Lower leg skin (tissue), 4 donors: ENCODE measurements at places on chromosomes 11 and 22. TPM values are rescaled to one million over a fixed set of nuclear protein-coding genes. Genes with fewer than 3 reads are reported as not detected.

GRCh38 chr22:44045145-44045544 lies 21.0 kb downstream of the PARVB start:
- DNase-seq = no peak

DNA sequence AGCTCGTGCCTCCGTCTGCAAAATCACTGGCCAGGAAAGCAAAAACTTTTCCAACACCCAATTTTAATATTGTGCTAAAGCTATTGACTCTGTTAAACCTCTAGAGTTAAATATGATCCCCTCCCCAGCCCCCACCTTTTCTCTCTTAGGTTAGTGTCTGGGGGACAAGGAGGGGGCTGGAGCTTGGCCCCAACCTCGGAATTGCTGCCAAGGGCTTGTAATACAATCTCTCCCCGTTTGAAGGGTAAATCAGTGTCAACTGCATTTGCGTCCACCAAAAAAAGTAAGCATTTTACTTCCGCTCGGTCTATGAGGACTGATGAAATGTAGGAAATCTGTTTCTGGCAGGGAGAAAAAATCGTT lies at the start of gene GAS2:
GAS2 (plus strand) TSS at position 287 of the 363 bp plus-strand sequence. CDS start 8,259 bp downstream, outside the sequence.
- no peak for DNase-seq

DNA sequence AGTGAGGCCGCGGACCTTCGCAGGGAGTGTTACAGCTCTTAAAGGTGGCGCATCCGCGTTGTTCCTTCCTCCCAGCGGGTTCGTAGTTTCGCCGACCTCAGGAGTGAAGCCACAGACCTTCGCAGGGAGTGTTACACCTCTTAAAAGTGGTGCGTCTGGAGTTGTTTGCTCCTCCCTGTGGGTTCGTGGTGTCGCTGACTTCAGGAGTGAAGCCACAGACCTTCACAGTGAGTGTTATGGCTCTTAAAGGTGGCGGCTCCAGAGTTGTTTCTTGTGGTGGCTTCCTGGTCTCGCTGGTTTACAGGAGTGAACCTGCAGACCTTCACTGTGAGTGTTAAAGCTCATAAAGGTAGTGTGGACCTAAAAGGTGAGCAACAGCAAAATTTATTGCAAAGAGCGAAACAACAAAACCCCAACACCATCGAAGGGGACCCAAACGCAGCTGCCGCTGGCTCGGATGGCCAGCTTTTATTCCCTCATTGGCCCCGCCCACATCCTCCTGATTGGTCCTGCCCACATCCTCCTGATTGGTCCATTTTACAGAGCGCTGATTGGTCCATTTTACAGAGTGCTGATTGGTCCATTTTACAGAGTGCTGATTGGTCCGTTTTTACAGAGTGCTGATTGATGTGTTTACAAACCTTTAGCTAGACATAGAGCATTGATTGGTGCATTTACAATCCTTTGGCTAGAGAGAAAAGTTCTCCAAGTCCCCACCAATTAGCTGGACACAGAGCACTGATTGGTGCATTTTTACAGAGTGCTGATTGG lies 1.2 kb upstream of the TMEM45B start:
- DNase-seq = no peak

- DNase-seq = no peak
Observed at GRCh38 chr11:72668629-72669347, 5.4 kb downstream of the PDE2A start.

- peak; percentile 90 for DNase-seq
Observed at GRCh38 chr11:34749666-34750659, 129.1 kb downstream of the EHF start.

DNA sequence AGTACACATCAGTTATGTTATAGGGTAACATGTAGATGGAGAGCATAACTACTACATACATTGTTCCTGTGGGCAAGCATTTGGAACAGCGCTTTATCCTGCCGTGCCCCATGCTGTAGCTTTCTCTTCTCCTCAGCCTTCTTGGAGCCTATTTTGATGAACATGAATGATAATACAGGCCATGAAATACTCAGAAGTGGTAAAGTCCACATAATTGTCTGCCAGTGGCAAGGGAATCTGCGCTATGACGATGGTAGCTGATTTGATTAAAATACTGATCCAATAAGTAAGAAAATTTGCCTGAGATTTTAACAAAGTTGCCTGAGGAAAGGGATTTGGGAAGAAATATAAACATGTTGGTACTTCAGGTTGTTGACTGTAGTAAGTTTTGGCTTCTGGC lies 23.3 kb downstream of the ALKBH3 start:
- no peak for DNase-seq

DNA sequence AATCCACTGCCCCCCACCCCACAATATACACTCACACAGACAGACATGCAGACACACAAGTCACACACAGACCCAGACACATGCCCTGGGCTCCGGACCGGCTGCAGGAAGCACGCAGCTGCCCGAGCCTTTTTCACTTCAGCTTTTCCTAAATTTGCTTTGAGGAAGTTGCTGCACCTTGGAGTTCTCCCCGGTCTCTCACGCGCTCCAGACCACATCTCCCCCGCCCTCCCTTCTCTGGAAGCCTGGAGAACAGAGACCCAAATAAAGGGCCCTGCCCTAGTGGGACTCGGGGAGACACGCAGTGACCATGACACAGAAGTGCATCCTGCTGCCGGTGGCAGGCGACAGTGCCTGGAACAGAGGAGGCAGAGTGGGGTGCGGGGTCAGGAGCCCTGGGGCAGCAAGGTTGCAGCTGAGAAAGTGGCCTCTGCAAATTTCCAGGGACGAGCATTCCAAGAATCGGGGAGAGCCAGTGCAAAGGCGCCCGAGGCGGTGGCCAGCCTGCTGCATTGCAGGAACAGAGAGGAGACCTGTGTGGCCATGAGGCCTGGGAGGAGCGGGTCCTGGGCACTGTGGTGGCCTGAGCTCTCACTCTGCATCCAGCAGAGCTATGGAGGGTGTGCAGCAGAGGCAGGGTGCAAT lies 19.1 kb downstream of the RPL3 start:
- DNase-seq = peak; percentile 59

DNA sequence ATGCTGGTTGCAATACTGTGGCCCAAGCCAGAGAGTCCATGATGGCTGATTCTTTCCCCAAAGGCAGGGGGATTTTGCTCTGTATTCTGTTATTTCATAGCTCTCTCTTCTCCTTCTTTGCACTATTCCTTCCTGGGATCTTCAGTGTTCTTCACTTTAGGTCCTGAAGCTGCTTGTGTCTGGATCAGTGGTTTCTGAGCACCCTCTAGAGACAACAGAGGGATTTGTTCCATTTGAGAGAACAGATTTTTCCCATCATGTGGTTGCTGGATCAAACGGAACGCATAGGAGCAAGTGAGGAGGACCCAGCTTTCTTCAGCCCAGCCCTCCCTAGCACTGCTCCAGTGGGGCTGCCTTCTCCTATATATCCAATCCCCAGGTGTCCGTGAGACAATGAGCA lies 68.7 kb upstream of the SYN3 start:
- no peak for DNase-seq

DNA sequence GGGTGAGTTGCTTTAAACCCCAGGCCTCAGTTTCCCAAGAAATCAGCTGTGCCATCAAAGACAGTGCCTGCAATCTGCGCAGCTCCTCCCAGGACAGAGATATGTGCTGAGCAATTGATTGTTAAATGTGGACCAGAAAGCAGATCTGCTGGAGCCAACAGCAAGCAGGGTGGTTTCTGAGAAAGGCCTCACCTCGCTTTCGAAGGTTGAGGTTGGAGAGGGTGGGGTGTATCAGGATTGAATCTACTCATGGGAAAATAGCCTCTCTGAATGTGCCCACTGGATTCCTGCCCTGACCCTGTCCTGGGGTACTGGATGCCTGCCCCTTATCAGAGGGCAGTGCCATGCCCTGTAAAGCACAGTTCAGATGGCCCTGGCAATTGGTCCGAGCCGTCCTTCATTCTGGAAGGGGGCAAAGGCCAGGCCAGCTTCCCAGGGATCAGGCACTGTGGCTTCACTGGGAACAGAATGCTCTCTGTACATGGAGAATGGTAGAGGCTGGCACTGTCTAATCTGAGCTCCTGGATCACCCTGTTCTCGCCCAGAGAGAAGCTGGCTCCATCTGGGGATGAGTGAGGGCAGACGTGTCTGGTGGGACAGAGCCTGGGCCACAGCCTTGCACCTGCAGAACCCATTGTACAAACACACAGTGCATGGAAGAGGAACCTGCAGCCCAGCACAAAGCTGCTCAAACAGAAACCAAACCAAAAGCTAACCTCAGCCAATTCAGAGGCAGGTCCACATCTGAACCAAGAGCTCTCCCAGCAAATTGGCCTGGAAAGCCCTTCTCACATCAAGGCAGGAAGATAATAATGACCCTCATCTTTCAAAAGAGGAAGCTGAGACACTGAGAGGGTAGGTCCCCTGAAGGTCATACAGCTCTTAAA lies 15.2 kb downstream of the DHCR7 start:
- no peak for DNase-seq

KDM4E gene
- not detected for total RNA-seq

RHOD gene
- 109 TPM for total RNA-seq

LYVE1 gene
- total RNA-seq = 24.3 TPM

THAP7 gene
- total RNA-seq = 48.2 TPM

IGLL5 gene
- not detected for total RNA-seq

MAPK11 gene
- 4.6 TPM for total RNA-seq

PYGM gene
- total RNA-seq = 2.0 TPM
